Suppressor macrophage (primary cell): ENCODE measurements at places on chromosomes 6 and 20.

DNA sequence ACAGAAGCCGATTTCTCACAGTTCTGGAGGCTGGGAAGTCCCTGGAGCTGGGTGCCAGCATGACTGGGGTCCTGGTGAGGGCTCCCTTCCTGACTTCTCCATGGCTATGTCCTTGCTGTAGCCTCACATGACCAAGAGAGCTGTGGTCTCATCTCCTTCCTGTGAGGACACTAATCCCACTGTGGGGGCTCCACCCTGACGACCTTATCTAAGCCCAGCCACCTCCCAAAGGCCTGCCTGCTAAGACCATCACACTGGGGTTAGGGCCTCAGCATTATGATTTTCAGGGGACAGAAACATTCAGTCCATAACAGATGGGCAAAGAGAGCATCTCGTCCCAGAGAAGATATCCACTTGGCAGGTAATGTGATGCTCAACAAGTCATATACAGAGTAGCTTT is 16.8 kb downstream of the RPP40 start:
- no peak for DNase-seq

- peak; percentile 64 for DNase-seq
Observed at GRCh38 chr6:135182071-135183001, 1.2 kb downstream of the MYB start.

- no peak for DNase-seq
Observed at GRCh38 chr6:143501851-143502250, 9.7 kb downstream of the FUCA2 start.

GRCh38 chr20:19978511-19979210 is 38.5 kb upstream of the NAA20 start:
- DNase-seq: peak; percentile 82

DNA sequence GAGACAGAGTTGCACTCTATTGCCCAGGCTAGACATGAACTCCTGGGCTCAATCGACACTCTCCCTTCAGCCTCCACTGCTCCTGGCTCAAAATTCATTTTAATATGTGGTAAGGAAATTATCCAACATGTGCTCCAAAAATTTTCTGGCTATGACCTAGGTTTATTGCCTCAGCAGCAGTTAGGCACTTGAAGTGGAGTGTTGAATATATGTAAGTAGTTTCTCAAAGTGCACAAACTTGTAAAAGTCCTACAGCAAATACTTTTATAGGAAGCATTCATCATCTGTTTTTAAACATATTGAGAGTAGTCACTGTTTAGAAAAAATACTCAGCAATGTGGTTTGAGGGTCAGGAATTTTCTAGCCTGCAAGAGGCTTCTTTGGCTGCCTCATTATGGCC is 13.2 kb downstream of the FILIP1 start:
- no peak for DNase-seq

- DNase-seq: no peak
Observed at GRCh38 chr6:152596726-152597125, 40.4 kb downstream of the SYNE1 start.

DNA sequence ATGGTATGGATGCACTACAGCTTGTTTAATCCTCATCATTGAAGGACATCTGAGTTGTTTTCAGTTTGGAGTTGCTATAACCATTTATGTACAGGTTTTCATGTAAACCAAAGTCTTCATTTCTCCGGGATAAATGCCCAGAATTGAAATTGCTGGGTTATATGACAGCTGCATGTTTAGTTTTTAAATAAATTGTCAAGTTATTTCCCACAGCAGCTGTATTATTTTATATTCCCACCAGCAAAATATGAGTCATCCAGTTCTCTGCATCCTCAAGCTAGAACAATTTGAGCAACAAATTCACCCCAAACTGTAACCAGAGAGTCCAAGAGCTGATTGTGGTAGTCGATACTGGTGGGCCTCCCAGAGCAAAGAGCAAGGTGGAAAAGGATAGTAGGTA is 161.0 kb upstream of the PRND start:
- no peak for DNase-seq
